Astrocyte (in vitro differentiated cells and primary cell): ENCODE measurements at places on chromosomes 1 and 21. TPM values are rescaled to one million over a fixed set of nuclear protein-coding genes. Genes with fewer than 3 reads are reported as not detected.

- no peak for DNase-seq
These were observed 24.2 kb downstream of the ABL2 start for GRCh38 chr1:179205284-179205683.

- DNase-seq = no peak
These were observed 72.4 kb downstream of the GABPA start for GRCh38 chr21:25807191-25807590.

GRCh38 chr1:93614541-93614940 lies 67.1 kb downstream of the BCAR3 start:
- DNase-seq = no peak

DNA sequence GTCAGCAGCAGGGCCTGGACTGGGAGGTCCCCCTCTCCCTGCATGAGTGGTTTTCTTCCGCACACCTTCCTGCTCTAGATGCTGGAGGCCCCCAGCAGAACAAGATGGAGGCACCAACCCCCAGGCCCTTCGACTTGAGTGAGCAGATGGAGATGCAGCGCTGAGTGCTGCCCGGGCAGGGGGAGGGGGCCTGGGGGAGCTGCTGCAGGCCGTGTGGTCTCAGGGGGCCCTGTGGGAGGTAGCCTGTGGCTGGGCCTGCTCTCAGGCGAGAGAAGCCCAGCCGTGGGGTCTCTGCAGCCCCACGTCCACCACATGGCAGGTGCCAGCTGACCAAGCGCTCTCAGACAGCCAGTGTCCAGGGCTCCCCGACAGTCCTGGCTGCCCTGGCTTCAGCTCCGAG lies 1.2 kb upstream of the FAAP20 start:
- no peak for DNase-seq

Gene PRR9
- total RNA-seq = 0.52 and 0.55 TPM in 2 replicates
